Foreskin keratinocyte (primary cell): ENCODE measurements at places on chromosomes 1 and 21. TPM values are rescaled to one million over a fixed set of nuclear protein-coding genes. Genes with fewer than 3 reads are reported as not detected.

Gene PBX1
- polyA plus RNA-seq: 1.1 and 1.3 TPM in 2 replicates

Gene LRRC8C
- polyA plus RNA-seq: 7.1 and 7.6 TPM in 2 replicates

GRCh38 chr1:160758521-160758920, 19.5 kb downstream of the SLAMF7 start:
- no peak for DNase-seq

DNA sequence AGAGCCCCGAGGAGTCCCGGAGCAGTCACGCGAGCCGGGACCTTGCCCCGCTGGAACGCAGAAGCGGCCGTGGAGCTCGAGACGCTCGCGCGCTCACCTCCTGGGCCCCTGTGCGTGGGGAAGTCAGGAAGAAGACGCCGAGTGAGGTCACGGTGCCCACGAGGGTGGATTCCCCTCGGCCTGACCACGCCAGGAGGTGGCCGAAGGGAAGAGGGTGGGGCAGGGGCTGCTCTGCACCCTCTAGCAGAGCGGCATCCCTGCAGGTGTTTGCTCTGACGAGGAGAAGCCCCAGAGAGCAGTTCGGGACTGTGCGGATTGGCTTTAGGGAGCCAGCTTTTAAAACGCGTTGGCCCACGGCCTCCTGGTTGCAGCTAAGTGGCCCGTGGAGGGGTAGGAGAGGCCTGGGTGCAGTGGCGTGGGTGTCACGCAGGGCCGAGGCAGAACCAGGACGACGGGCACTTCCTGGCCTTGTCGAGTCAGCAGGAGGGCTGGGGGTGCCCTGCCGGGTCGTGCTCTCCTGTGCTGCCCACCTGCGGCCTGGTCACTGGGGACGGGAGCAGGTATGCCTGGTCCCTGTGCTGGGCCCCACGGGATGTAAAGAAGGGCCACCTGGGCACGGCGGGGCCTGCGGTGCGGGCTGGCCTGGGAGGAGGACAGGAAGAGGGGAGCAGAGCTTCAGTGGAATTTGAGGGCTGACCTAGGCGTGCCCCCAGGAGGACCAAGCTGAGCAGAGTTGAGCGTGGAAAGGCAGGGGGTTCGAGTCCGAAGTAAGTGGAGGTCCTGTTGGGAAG, 1.0 kb downstream of the PDXK start:
- DNase-seq: no peak
